ENCODE measurements at places on chromosomes 6 and 20.

DNA sequence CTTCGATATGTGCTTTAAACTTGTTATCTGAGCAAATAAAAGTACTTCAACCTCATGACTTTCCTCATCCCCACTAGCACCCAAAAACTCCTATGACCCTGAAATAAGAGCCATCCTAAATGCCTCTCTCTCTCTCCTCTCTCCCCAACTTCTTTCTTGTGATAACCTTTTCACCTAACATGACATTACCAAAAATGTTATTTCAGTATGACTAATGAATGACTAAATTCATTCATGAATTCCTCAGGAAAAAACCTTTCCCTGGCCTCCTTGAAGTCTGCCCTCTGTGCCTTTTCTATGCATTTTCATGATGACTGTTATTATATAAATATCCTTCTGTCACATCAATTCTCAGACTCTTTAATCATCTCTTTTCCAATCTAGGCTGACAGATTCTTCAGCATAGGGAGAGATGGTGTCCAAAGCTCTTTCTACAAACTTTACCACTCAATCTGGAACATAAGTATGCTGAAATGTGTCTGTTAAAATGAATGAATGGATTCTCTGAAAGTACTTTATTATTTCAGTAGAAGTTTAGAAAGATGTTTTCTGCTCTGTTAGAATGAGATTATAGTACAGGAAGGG lies 114.3 kb upstream of the GGTLC1 start:
- DNase-seq = no peak

- DNase-seq = no peak
Observed at GRCh38 chr6:5205877-5206850, 54.6 kb downstream of the LYRM4 start.

GRCh38 chr6:53175027-53175426 lies 26.4 kb upstream of the GCM1 start:
- DNase-seq = no peak

GRCh38 chr6:26286168-26286877 lies 78.7 kb upstream of the BTN3A2 start:
- DNase-seq = peak; percentile 88

DNA sequence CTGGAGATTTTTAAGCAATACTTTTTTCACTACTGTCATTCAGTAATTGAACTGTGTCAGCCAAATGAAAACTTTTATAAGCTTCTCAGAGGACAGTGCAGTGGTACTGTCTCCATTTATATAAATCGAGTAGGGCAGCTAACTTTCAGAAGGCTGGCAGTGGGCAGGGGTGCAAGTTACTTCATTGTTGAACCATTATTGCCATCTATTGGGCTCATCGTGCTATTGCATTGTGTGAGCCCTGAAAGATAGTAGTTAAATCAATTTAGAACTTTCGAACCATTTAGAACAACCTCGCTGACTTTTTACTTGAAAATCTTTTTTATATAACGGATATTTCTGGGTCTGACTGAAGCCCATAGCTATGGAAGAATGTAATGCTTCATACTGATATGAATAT lies 347.8 kb upstream of the PLCB4 start:
- peak; percentile 2 for DNase-seq

DNA sequence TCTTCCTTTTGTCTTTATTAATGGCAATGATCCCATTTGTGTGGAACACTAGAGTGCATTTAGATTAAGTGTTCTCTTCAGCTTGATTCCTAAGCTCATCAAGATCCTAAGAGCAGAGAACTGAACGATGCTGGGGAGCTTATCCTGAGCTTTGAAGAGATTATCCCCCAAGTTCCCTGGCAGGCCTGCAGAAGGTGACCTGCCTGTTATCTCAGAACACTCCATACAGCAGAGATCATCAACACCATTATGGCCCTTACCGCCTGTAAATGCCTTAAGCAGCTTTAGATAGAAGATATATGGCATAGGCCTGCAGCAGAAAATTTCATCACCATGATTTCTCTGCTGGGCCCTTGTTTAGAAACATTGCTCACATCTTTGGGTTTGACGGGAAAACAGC lies 779.9 kb upstream of the MAP3K7 start:
- no peak for DNase-seq

DNA sequence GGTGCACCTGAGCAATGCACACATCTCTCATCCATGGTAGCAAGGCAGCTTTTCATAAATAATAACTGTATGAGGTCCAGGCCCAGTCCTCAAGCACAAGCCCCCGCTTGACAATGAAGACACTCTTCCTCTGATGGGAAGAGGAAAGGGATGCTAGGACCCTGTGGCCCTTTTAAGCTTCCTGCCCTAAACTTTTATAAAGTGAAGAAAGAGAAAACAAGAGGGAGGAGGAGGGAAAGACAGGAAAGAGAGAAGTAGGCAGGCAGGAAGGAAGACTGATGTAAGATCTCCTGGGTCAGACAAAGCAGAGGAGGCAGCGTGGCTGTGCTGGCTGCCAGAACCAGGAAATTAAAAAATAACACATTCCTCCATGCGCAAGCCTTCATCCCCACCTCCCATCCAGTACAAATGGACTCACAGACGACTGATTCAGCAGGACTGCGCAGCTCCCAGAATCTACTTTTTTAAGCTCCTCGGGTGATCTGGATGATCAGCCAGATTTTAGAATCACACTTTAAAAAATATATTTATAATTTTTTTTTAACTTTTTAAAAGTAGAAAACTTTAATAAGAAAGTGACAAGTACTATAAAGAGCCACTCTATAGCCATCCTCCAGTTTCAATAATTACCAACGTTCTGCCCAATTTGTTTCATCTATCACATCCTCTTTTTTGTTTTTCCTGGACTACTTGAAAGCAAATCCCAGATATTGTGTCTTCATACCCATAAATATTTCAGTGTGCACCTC lies 16.5 kb downstream of the TNFAIP3 start:
- peak; percentile 70 for DNase-seq

GRCh38 chr6:143098054-143098671 lies 37.5 kb downstream of the AIG1 start:
- DNase-seq = no peak

GRCh38 chr6:11722220-11722619 lies 56.4 kb downstream of the ADTRP start:
- no peak for DNase-seq
